ENCODE measurements at places on chromosomes 5 and 9.
A peak's percentile ranks its signal among the peaks of the same experiment; 100 is the strongest.

GRCh38 chr5:102797322-102797884, 42.3 kb downstream of the PAM start:
- no peak for DNase-seq

DNA sequence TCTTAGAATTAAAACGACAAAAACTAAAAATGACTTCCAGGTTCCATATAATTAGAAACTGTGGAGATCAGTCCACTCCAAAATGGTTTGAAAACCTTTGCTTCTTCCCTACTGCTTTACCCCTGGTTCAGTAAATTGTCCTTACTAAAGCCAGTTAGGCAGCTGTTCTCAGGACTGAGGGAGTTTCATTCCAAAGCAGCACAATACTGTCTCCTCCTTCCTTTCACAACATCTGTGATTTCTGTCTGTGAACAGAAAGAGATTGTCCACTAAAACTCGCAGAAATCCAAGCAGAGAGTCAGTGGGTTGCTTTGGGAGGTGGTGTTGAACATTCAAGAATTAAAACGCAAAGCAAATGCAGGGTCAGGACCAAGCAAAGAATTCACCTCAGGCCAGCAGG, 740.8 kb upstream of the ZNF608 start:
- no peak for DNase-seq

GRCh38 chr5:60010328-60010727, 116.8 kb upstream of the PDE4D start:
- no peak for DNase-seq

DNA sequence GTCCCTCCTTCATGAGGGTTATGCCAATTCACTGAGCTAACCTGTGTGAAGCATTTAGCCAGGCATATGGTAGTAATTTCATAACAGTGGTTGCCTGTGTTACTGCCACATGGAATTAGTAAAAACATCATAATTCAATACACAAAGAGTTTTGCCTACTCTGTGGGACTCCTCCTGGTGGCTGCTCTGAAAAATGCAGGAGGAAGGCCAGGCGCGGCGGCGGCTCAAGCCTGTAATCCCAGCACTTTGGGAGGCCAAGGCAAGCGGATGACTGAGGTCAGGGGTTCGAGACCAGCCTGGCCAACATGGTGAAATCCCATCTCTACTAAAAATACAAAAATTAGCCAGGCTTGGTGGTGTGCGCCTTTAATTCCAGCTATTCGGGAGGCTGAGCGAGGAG, 547.3 kb downstream of the CDK5RAP2 start:
- peak; percentile 2 for DNase-seq

GRCh38 chr5:170307575-170308465, 10.2 kb upstream of the LCP2 start:
- no peak for DNase-seq

DNA sequence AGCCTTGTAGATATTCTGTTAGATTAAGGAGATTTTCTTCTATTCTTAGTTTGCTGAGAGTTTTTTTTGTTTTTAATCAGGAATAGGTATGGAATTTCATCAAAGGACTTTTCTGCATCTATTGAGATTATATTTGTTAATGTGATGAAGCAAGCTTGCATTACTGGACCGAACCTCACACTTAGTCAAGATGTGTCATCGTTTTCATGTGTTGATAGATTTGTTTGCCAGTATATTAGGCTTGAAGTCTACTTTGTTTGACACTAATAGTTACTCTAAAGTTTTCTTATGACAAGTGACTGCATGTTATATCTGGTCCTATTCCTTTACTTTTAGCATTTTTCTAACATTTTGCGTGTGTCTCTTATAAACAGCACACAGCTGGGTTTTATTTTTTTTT, 12.4 kb upstream of the HACD4 start:
- DNase-seq = no peak

- no peak for DNase-seq
Measured at GRCh38 chr9:130931508-130932254, 7.4 kb downstream of the FIBCD1 start.

GRCh38 chr5:77640589-77641396, 2.3 kb upstream of the OTP start:
- no peak for DNase-seq

DNA sequence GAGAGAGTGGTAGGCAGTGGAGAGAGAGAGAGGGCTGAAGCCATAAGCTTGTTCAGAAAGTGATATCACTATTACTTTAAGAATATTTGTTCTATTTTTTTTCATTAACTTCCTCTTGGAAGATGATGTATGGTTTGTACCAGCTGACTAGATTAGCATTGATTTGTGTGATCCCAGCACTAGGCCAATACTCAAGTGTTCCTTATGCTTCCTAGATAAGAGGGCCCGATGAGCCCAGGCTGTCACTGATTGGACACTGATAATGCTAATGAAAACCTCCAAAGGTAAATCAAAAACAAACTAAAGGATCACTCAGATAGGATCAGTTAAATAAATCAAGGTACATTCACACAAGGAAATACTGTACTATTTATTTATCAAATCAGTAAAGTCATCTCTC, 52.7 kb upstream of the OTULINL start:
- no peak for DNase-seq

DNA sequence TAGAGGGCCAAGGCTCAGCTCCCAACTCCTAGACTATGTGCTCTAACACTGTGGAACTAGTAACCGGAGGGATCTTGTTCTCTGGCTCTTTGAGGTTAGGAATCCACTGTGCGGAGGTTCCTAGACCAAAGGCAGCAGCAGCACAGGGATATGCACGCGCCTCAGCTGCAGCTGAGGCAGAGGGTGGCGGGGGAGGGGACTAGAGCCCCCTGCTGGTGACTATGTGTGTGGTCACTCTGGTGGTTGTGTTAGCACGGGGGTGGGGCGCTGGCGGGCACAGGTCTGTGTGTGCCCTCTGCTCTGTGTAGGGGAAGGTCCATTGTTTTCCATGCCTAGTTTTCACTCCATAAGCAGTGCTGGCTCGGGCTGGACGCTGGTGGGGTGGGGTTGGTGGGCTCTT, 458.0 kb upstream of the IZUMO3 start:
- DNase-seq = no peak

GRCh38 chr5:73254642-73255041, 81.6 kb downstream of the TMEM174 start:
- DNase-seq = no peak

- no peak for DNase-seq
Measured at GRCh38 chr5:72478276-72478675, 28.9 kb downstream of the ZNF366 start.

- DNase-seq = no peak
Measured at GRCh38 chr9:84216151-84216550, 124.4 kb downstream of the SLC28A3 start.

- no peak for DNase-seq
Measured at GRCh38 chr5:5367739-5368138, 54.7 kb upstream of the ICE1 start.

DNA sequence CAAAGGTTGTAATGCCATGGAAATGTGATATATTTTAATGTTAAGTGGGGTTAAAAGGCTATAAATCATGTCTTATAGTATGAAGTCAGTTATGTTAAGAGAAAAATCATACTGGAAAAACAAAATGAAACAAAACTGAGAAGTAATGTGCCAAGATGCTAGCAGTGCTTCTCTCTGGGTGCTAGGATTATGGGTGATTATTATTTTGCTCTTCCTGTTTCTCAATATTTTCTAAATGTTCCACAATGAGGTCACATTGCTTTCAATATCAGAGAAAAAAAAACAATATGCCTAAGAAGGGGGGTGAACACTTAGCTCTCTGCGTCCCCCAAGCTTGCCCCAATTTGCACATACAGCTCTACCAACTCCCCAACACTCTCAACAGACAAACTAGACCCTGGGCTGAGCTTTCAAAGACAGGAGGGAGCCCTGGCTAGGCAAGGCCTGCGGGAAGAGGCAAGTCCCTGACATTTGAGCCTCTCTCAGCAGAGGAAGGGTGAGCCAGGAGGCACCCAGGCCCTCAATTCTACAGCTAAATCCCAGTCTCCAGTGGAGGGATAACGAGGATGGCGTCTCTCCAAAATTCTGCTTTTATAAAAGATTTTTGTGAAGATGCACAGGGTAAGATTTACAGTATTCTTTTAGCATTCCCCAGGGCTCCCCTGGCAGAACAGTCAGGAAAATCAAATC, 24.4 kb downstream of the WHRN start:
- DNase-seq = no peak

GRCh38 chr5:34804913-34805312, 34.1 kb upstream of the TTC23L start:
- DNase-seq = no peak

GRCh38 chr5:114339108-114339507, 22.8 kb upstream of the KCNN2 start:
- DNase-seq = no peak

GRCh38 chr5:79736528-79737514, 47.2 kb downstream of the CMYA5 start:
- peak; percentile 18 for DNase-seq

- DNase-seq = no peak
Measured at GRCh38 chr5:179217356-179217755, 127.9 kb downstream of the ADAMTS2 start.
